ENCODE measurements at places on chromosomes 5 and 9. TPM values are rescaled to one million over a fixed set of nuclear protein-coding genes. Genes with fewer than 3 reads are reported as not detected.

DNA sequence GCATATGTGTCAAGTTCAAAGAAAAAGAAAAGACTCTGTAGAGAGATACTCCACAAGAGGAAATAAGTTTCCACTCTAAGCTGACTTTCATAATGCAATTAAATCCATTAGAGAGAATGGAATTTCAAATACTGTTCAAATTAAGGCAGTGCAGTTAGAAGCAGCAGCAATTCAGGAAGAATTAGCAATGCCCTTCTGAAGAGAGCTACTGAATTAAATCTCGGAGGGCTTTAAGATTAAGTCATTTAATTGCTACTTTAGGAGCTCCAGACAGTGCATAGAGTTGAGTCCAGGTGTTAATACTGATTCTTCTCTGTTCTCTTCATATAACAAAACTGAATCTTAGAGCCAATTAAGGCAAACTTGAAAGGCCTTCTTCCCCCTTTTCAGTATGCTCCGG is 8.5 kb downstream of the CDH12 start:
- no peak for DNase-seq

- DNase-seq: no peak
Measured at GRCh38 chr5:83787631-83788030, 67.0 kb upstream of the HAPLN1 start.

PCDHAC2 gene
- 0.36 TPM for total RNA-seq

- DNase-seq: no peak
Measured at GRCh38 chr9:112487799-112488340, 1.2 kb downstream of the KIAA1958 start.

GRCh38 chr9:69771775-69772418 is 12.1 kb upstream of the PTAR1 start:
- no peak for DNase-seq

CARTPT gene
- total RNA-seq: not detected

DNA sequence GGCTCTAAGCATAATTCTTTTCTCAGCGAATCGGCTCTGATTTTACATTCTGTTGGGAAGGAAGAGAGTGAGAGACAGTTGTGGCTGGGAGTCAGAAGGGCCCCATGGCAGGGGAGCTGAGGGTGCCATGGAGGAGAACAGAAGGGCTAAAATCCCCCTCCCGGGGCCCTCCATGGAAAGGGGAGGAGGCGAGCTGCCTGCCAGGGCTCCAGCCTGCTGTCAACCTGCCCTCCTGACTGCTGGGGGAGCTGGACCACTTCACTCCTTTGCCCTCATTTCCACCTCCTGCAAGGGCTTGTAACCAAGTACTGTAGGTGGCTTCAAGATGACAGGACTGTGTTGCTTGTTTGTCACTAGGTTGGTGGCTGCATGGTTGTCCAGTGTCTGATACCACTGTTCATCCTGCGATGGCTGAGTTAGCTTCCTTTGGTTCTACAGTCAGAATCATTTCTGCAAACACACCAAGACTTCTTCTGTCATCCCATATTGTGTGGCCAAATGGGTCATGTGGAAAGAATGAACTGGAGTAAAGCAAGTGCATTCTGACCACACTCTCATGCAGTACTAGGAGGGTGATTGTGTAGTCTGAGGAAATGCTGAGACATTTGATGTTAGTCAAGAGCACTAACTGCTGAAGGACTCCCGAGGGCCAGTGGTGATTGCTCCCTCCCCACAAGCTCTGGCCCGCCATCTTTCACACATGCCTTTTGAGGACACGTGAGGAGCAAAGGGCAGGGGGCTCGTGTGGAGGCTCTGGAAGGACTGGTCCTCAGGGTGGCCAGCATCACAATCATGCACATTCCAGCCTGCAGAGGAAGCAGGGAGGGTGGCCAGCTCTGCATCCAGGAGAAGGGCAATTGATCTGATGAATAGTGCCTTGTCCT is 307.2 kb downstream of the GADD45G start:
- DNase-seq: no peak

- no peak for DNase-seq
Measured at GRCh38 chr5:169125571-169125970, 175.4 kb downstream of the SLIT3 start.

UBE2QL1 gene
- 25.5 TPM for total RNA-seq

RAI14 gene
- total RNA-seq: 6.7 TPM

- DNase-seq: no peak
Measured at GRCh38 chr9:110126499-110126941, 81.4 kb downstream of the C9orf152 start.
